ENCODE measurements at places on chromosomes 16 and 17.

GRCh38 chr17:79541056-79541850 is 69.6 kb downstream of the RBFOX3 start:
- DNase-seq: no peak

DNA sequence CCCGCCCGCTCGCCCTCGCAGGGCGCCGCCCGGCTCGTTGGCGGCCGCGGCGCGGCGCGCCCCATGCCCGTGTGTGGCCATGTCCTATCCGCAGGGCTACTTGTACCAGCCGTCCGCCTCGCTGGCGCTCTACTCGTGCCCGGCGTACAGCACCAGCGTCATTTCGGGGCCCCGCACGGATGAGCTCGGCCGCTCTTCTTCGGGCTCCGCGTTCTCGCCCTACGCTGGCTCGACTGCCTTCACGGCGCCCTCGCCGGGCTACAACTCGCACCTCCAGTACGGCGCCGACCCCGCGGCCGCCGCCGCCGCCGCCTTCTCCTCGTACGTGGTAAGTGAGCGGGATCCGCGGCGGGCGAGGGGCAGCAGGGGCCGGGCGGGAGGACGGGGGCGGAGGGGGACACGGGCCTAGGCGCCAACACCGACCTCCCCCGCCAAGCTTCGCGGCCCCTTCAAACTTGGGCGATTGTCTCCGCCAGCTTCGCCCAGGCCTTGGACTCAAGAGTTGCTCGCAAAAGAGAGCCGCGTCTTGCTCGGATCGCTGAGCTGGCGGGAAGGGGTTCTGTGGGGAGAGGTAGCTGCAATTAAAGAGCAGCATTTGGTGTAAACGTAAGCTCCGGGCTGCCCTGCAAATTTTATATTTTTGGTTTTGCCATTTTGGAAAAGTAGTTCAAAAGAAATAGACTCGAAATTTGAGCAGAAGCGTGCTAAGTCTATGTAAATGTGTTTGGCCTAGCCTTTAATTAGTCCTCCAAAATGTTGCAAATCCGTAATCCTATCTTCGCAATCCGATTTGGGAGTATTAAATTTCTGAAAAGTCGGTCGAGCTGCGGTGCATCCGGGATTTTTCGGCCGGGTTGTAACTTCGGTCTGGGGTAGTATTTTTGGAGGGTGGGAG is 702 bp downstream of the IRX5 start:
- DNase-seq: peak; percentile 23

- DNase-seq: no peak
Observed at GRCh38 chr16:12099451-12100123, 123.1 kb downstream of the SNX29 start.

- DNase-seq: no peak
Observed at GRCh38 chr17:352421-353212, at the start of gene RPH3AL. Gene RPH3AL, minus strand, starts transcription at chr17:352807. Its CDS starts 25,264 bp downstream, at chr17:327543.

DNA sequence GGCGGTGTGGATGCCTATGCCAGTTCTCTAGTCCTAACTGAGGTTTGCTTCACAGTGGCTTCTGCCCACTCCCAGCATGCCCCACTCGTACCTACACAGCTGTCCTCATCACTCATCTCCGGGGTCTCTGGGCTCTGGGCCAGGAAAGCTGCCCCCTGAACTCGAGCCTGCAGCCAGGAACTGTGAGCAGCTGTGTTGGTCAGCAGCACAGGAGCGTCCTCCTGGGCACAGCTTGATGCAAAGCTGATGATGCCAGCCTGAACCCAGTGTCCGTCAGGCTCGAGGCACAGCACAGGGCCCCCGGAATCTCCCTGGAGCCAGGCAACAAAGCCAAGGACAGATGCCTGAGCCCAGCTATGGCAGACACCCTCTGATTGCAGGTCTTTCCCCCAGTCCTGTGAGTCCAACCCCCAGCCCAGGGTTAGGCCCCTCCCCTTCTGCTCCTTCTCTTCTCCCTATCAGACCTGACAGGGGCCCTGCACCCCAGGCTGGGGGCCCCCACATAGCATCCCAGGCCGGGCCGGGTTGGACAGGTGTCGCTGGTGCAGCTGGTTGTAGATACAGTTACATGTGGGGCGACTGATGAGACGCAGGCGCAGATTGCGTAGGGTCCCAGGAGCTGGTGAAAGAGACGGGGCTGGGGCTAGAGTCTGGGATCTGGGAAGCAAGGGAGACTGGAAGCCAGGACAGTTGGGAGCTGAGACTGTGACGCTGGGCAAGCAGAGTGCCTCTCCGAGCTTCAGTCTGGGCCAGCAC is 2.7 kb downstream of the PRSS53 start:
- no peak for DNase-seq

- no peak for DNase-seq
Observed at GRCh38 chr17:75287221-75287620, 2.0 kb downstream of the SLC25A19 start.

DNA sequence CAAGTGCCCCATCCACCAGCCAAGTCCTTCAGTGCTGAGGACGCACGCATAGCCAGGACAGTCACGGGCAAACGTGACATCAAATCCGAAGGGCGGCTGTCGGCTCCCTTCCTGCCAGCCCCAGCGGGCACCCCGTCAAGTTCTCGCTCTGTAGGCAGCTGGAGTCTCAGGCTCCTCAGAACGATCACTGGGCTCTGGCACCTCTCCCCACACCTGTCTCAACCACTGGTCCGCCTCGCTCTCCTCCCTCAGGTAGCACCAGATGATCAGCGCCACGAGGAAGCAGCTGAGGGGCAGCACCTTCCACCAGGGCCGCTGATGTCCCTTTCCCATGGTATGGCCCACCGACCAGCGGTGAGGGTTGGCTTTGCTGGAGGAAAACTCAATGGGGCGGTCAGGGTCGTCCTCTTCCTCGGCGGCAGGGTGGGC is 422 bp downstream of the UQCC4 start:
- no peak for DNase-seq

GRCh38 chr17:32936894-32937500 is 9.0 kb downstream of the TMEM98 start:
- DNase-seq: peak; percentile 73

GRCh38 chr17:44688200-44688599 is 1.4 kb downstream of the CCDC43 start:
- DNase-seq: no peak

GRCh38 chr16:28108590-28109247 is 45.2 kb upstream of the GSG1L start:
- no peak for DNase-seq
